ENCODE measurements at places on chromosomes 5 and 9. TPM values are rescaled to one million over a fixed set of nuclear protein-coding genes. Genes with fewer than 3 reads are reported as not detected.

GRCh38 chr9:129667850-129668249, 2.4 kb downstream of the PRRX2 start:
- H3K27me3 ChIP-seq = no peaks in the 10 kb centered on the region
- no peak overlapping the region for H3K27ac ChIP-seq
- peaks cover 24% of the 10 kb centered on the region for H3K4me1 ChIP-seq
- DNase-seq = no peak
- H3K4me3 ChIP-seq = no peak overlapping the region
- no peaks in the 10 kb centered on the region for H3K36me3 ChIP-seq

DNA sequence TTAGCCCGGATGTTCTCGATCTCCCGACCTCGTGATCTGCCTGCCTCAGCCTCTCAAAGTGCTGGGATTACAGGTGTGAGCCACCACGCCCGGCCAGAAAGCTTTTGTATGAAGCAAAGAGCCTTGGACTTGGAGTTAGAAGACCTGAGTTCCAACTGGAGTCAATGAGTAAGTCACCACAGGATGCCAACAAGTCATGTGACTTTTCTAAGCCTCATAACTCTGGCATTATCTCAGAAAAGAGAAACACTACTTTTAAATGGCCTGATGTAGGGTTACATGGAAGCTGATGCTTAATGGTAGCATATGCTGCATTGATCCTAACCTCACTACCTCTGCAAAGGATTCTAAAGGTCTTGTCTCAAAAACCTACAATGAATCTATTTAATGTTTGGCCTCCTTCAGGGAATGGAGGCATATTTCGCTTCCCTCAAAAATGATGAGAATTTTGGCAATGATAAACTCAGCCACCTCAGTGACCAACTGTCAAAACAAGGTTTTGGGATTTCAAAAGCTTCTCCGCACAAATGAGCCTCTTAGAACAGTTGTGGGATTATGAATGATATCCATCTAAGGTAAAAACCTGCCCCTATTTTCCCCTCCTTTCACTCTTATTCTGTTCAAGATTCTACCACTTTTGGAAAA, 236.8 kb downstream of the ACTL7B start:
- no peaks in the 10 kb centered on the region for H3K36me3 ChIP-seq
- no peaks in the 10 kb centered on the region for H3K27me3 ChIP-seq
- DNase-seq = no peak
- no peak overlapping the region for H3K4me3 ChIP-seq

DNA sequence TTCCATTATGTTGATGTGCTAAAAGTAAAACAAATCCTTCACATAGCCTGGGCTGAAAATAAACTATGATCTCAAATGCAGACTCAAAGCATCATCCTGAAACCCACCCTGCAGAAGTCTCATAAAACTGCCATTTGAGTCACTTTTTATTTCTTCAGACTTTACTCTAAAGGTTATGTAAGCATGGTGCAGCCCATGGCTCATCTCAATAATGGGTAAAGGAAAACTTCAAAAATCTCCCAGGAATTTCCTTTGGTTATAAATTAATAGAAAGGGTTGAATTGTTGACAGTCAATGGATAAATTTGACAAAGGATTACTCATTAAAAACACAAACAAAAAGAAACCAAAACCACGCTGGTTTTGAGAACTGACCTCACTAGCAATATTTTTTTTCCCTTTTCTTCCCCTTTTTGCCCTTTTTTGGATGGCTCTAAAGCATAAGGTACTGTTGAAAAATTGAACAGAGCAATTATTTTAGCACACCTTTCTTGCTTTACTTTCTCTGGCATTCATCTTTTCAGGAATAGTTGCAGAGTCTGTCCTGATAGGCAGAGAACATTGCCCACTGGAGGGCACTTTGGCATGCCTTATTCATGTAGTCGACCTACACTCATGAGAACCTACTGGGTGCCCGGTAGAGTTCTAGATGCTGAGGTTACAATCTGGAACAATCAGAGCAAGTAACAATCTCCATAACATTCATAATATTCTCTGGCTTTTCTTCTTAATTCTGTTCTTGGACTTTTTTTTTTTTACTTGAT, 191.4 kb downstream of the TMEM167A start:
- no peak overlapping the region for H3K4me3 ChIP-seq
- H3K27me3 ChIP-seq = no peaks in the 10 kb centered on the region
- H3K36me3 ChIP-seq = no peaks in the 10 kb centered on the region
- no peaks in the 10 kb centered on the region for H3K4me1 ChIP-seq

DNA sequence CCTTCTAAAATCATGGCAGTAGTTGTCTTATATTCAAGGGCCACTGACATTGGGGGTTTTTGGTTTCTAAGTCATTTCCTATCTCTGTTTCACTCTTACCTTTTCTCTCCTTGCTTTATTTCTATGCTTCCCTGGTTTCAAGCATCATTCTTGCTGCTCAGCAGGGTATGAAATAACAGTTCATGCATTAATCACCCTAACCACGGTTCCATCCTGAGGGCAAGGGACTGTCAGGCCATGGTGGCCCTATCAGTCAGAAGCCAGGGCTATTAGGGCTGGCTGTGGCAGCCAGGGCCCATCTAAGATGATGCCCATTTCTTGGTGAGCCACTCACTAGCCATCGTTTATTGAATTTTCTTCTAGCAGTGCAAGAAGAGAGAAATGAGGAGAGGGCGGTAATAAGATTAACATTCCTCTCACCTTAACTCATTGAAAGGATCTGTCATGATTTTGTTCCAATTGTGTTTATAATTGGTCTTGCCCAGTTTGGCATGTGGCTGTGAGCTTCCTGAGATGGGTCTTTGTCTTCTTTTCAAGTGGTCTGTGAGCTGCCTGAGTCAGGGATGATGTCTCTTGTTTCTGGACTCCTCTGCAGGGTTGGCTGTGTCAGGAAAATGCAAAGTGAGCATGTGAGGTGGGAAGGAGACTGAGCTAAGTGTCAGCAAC, 45.2 kb downstream of the CYSTM1 start:
- H3K27ac ChIP-seq = peak overlapping the region; percentile 8
- DNase-seq = no peak
- H3K27me3 ChIP-seq = no peaks in the 10 kb centered on the region
- peaks cover 64% of the 10 kb centered on the region for H3K4me1 ChIP-seq
- no peak overlapping the region for H3K4me3 ChIP-seq
- no peaks in the 10 kb centered on the region for H3K36me3 ChIP-seq

GRCh38 chr9:112892981-112893380, 2.3 kb upstream of the SLC46A2 start:
- no peaks in the 10 kb centered on the region for H3K36me3 ChIP-seq
- peak overlapping the region; percentile 1 for H3K27ac ChIP-seq
- H3K4me3 ChIP-seq = no peak overlapping the region
- H3K4me1 ChIP-seq = peaks cover 24% of the 10 kb centered on the region
- DNase-seq = no peak

- no peak for DNase-seq
- H3K36me3 ChIP-seq = peaks cover 2% of the 10 kb centered on the region
- H3K4me3 ChIP-seq = no peak overlapping the region
Observed at GRCh38 chr9:37966412-37967013, 62.6 kb upstream of the SLC25A51 start.

DNA sequence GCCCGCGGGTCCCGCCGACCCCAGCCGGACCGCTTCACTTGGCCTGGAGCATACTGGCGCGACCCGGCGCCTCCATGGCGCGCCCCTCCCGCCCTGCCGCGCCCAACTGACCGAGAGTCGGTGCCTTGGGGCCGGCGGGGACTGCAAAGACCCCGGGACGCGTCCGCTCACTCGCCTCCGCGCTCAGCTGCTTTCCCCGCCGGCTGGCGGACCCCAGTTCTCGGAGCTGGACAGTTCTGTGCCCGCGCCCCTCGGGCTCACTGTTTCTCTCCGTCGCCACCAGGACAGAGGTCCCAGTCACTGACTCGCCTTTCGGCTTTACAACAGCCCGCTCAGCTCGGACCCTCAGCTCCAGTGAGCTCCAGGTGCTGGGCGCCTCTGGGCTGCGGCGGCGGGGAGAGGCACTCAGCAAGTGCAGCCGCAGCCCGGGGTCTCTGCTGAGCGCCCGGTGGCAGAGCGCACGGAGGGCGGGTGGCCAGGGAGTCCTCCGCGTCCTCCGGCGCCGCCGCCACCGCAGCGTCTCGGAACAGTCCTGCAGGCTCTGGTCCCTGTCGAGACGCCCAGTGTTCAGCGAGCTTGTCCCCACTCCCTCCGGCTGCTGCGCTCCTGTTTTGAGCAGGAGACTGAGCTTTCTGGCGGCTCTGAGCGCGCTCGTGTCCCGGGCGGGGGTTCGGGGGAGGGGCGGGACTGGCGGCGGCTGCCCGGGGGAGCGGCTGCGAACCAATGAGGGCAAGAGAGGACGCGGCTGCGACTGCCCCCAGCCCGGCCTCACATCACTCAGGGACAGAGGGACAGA, at the start of gene SMIM32:
TSS of gene SMIM32 (minus strand) at position 637 of the 796 bp plus-strand sequence. CDS start 638 bp downstream, outside the sequence.
- H3K4me1 ChIP-seq = peaks cover 19% of the 10 kb centered on the region
- DNase-seq = no peak
- H3K4me3 ChIP-seq = peak within 1 kb of the TSS; percentile 15
- H3K36me3 ChIP-seq = no peaks in the 10 kb centered on the region
- H3K27me3 ChIP-seq = peaks cover 1% of the 10 kb centered on the region

DNA sequence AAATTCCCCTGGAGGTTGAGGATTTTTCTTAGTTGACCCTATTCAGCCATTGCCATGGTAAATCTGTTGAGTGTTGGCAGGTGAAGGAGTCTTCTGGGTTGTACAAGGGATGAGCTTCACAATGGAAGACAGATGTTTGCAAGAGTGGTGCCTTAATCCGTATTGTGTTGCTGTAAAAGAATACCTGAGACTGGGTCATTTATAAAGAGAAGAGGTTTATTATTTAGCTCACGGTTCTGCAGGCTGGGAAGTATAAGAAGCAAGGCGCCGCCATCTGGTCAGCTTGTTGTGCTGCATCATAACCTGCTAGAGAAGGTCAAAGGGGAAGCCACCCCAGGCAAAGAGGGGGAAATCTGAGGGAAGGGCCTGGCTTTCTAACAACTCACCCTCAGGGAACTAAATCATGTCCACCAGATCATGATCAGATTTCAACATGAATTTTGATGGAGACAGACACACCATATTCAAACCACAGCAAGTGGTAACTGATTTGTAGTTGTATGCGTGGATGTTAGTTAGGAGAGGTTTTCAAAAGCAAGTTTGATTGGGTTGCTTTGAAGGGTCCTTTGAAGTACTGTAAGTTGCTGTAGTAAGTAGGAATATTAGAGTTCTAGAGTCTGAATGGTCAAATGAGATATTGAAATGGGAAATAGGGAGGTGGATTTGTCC, 2.5 kb downstream of the TNPO1 start:
- peak; percentile 89 for DNase-seq
- no peaks in the 10 kb centered on the region for H3K27me3 ChIP-seq
- H3K4me3 ChIP-seq = no peak overlapping the region
- no peaks in the 10 kb centered on the region for H3K36me3 ChIP-seq

DNA sequence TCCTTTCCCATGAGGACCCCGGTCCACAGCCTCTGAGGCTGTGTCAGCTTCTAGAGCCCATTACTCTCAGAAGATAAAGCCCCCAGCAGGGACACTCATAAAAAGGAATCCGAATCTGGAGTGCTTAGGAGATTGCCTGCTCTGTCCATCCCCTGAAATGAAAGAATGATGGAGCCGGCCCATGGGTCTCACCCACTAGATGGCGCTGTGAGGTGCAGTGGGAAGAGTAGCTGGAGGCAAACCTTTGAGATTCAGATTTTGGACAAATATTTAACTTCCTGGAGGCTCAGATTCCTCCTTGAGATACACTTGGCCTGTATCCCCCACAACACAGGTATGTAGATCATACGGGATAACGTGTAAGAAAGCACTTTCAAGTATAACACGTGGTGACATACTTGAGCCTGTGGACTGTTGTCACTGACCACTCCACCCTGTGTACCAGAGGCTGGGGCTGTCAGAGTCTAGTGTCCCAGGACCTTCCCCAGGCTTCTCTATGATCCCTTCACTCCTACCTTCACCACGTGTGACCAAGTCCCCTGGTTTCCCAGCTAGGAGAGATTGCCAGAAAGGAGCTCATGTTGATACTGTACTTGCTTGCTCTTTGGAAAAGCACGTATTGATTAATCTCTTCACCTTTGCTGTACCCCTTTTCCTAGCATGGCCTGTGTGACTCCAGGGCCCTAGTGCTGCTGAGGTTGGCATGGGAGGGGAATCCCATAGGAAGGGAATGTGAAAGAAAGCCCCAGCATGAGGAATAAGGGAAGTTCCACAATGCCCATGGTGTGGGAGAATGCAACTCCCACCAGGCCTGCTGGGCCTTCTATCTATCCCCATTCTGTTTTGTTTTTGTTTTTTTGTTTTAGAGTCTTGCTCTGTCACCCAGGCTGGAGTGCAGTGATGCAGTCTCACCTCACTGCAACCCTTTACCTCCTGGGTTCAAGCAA, 32.1 kb downstream of the TRMO start:
- H3K4me3 ChIP-seq = no peak overlapping the region
- H3K27me3 ChIP-seq = no peaks in the 10 kb centered on the region
- H3K27ac ChIP-seq = no peak overlapping the region

DNA sequence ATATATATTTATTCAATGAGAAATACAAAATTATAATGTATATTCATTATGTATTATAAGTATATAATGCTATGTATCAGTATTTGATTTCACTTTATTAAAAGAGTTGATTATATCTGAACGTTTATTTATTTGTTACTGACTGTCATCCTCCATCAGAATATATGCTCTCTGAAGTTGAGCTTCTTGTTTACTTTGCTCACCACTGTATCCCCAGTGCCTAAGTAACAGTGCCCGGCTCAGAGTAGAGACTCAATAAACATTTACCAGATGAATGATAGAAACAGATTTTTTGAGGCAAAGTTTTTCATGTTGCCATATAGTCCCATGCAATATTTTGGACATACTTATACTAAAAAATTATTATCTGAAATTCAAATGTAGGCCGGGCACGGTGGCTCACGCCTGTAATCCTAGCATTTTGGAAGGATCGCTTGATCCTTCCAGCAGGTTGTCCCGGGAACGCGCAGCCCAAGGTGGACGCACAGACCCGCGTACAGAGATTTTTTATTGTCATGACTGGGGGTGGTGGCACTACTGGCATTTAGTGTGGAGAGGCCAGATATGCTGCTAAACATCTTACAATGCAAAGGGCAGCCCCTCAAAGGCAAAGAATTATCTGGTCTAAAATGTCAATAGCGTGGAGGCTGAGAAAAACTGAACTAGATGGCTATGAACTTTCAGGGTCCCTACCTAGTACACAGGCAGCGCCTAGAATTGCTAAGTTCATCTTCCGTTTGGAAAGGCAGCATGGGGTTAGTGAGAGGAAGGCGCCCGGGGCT, 761 bp upstream of the DNAJC25 start:
- peak overlapping the region; percentile 81 for H3K4me3 ChIP-seq
- peak overlapping the region; percentile 95 for H3K27ac ChIP-seq
- no peak for DNase-seq
- H3K4me1 ChIP-seq = peaks cover 33% of the 10 kb centered on the region
- H3K27me3 ChIP-seq = no peaks in the 10 kb centered on the region

GRCh38 chr9:135561391-135562234, at the start of gene PAEP:
Gene PAEP (plus strand): TSS chr9:135561756.
- H3K36me3 ChIP-seq = no peaks in the 10 kb centered on the region
- no peak within 1 kb of the TSS for H3K4me3 ChIP-seq
- no peaks in the 10 kb centered on the region for H3K27me3 ChIP-seq
- no peak within 1 kb of the TSS for H3K27ac ChIP-seq

The ARHGEF37 gene
- 13.6 TPM for total RNA-seq

The TRIM36 gene
- total RNA-seq = 2.4 TPM

The NUTM2F gene
- not detected for total RNA-seq

The TOMM5 gene
- 45.4 TPM for total RNA-seq

The LPAR1 gene
- total RNA-seq = 14.1 TPM

The PCDHAC2 gene
- total RNA-seq = 6.0 TPM

All from upper lobe of left lung (tissue), 6 donors.